ENCODE measurements at places on chromosomes 7 and 10. TPM values are rescaled to one million over a fixed set of nuclear protein-coding genes. Genes with fewer than 3 reads are reported as not detected.

WNT2 gene
- total RNA-seq: 24.3 TPM

CHST15 gene
- total RNA-seq: 42.6 TPM

EVX1 gene
- not detected for total RNA-seq

NEUROG3 gene
- total RNA-seq: not detected

HPSE2 gene
- 47.3 TPM for total RNA-seq

CALY gene
- total RNA-seq: not detected

MALRD1 gene
- total RNA-seq: 5.6 TPM

PRLHR gene
- total RNA-seq: not detected

HMX3 gene
- total RNA-seq: not detected

PAX4 gene
- total RNA-seq: not detected
